ENCODE measurements at places on chromosomes 11 and 22.

GRCh38 chr11:47723041-47723440 lies 7.9 kb upstream of the AGBL2 start:
- no peak for DNase-seq

DNA sequence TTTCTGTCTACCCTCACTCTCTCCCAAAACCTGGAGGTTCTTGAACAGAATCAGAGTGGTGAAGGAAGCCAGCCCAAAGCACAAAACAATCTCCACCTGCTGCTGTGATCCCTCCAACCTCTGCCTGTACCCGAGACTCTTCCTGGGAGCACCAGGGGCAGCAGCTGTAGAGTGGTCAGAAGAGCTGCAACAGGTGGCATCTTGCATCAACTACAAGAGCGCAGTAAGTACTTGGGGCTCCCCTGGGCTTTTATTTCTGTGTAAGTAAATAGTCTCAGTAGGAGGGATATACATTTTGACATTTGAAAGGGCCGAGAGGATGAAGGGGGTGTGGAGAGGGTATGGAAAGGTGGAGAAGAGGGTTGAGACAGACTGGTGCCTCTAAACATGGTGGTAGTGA lies 8.3 kb upstream of the UBQLNL start:
- DNase-seq = no peak

GRCh38 chr22:19843107-19843856 lies 11.4 kb downstream of the GNB1L start:
- no peak for DNase-seq

DNA sequence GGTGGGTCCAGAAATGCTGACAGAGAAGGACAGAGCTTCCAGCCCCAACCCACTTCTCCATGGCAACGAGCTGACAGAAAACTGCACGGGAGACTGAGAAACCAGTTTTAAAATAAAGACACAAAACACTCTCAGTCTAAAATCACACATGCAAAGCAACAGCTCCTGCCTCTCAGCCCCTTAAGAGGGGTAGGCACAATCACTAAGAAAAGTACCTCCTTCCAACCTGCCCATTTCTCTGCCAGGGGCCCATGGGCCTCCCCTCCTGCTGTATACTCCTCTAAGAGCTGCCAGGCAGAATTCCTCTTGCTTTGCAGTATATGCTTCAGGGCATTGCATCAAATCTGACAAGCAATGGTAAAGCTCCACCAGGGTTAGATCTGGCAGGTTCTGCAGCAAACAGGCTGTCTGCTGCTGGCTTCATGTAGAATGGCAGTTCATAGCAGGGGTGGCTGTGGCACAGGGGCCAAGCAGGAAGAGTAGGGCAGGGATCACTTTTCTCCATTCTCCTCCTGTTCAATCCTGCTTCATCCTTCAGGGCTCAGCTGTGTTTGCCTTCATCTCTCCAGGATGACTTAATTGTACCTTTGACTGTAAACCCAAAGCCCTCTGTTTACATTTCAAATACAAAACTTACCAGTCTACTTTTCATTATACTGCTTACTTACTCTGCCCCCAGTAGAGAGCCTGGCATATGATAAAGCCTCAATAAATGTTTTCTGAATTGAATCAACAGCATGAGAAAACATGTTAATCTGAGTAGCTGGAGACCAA lies 77.7 kb downstream of the KCNC1 start:
- no peak for DNase-seq

DNA sequence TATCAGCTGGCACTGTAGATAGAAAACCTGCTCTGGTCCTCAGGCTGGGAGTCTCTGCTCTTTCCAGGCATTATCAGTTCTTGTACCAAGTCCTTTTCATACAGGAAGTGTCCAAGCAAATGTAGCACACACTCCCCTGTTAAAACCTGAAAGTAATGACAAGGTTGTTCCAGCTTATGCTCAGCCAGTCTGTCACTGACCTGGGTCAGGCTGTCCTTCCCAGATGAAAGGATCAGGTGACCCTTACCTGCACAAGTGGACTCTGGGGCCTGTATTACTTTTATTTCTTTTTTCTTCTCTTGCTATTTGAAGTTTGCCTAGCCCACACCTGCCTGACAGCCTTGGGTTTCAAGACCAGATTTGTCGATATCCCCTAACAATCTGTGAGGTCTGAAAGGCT lies 156.3 kb upstream of the SESN3 start:
- DNase-seq = no peak
